Activated T-cell treated with anti-CD3 and anti-CD28 coated beads, Interleukin-2, amount 50 U/mL, for 72 hours (primary cell): ENCODE measurements at places on chromosomes 2 and 18. TPM values are rescaled to one million over a fixed set of nuclear protein-coding genes. Genes with fewer than 3 reads are reported as not detected.

CCDC102B gene
- total RNA-seq = 4.3 TPM

RIT2 gene
- total RNA-seq = not detected

ZDBF2 gene
- total RNA-seq = 19.8 TPM

CRYGD gene
- not detected for total RNA-seq

DSC3 gene
- not detected for total RNA-seq

FMNL2 gene
- 4.7 TPM for total RNA-seq

FIGN gene
- not detected for total RNA-seq

CD207 gene
- total RNA-seq = not detected

RAX gene
- not detected for total RNA-seq

TLX2 gene
- total RNA-seq = 1.4 TPM

ZC3H15 gene
- 71.8 TPM for total RNA-seq

PAX3 gene
- not detected for total RNA-seq

CABYR gene
- total RNA-seq = 2.1 TPM

HMSD gene
- 68.8 TPM for total RNA-seq

IL36G gene
- not detected for total RNA-seq

TRIM43 gene
- not detected for total RNA-seq

RFX8 gene
- total RNA-seq = 2.3 TPM

ARMC9 gene
- 1.4 TPM for total RNA-seq

RNF25 gene
- total RNA-seq = 24.5 TPM

PPP1R1C gene
- total RNA-seq = not detected

TNFAIP6 gene
- total RNA-seq = not detected

MC2R gene
- not detected for total RNA-seq

UGT1A5 gene
- total RNA-seq = not detected
